ENCODE measurements at places on chromosomes 2 and 18.

- DNase-seq = no peak
Measured at GRCh38 chr2:233413559-233414272, 59.4 kb downstream of the DGKD start.

- no peak for DNase-seq
Measured at GRCh38 chr18:44897816-44898215, 217.1 kb downstream of the SETBP1 start.

DNA sequence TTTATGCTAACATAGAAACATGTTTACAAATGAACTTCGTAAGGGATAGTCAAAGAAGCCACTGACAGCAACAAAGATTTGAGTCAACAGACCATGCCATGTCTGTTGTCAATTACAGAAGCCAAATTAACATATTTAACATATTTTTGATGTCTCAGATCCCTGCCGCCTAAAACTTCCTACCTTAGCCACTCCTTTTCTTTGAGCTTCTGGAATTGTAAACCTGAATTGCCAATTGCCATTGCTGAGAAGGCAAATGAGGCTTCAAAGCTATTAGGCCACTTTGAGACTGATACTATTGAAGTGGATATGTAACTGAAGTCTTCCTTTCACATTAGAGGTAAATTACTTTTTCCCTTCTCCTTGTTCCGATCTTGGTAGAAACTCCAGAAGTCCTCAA, 66.0 kb upstream of the DSEL start:
- no peak for DNase-seq

DNA sequence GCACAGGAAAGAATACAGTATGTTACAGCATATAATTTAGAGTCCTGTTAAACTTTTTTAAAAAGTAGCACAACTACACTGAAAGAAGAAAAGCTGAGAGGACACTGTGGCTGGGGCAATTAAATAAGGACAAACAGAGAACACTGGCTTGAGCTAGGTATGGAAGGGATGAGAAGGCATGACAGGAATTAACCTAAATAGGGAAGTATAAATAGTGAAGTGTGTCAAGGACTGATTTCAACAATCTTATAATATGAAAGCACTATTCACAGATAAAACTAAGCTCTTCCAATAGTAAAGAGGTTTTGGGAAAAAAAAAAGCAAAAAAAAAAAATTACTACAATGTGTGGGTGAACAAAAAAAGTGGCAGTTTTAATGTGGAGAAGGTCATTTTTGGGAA, 45.5 kb downstream of the PPP3R1 start:
- no peak for DNase-seq

DNA sequence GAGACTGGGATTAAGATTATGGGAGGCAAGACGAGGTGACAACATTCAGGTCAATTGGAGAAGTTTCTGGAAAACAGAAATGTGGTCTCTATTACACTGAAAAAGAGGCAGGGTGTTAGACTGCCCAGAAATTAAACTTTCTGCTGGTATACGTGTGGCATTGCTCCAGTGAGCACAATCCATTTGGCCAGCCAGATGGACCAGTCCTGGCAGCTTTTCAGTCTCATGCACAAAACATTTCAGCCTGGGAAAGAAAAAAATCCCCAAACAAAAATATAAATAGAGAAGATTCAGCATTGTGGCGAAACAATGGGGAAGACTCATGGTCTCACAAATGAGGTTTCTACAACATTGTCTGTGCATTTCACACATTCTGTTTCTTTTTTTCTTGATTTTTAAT, 113.9 kb downstream of the HNMT start:
- no peak for DNase-seq

DNA sequence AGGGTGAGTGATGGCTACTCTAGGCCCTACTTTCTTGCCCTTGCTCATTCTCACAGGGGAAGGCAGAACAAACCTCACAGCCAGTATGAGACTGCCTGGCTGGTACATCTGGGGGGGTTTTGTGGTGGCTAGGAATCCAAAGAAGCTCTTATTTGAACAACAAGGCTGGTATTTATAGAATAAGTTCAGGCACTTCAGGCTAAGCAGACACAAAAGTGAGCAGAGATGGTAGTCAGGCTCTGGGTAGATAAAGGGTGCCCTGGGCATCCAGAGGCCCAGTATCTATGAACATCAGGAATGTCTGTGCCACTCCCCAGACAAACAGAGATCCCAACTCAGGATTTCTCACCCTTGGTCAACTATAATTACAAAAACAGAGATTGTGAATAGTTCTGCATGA, 57.2 kb upstream of the RTN4 start:
- DNase-seq = no peak

DNA sequence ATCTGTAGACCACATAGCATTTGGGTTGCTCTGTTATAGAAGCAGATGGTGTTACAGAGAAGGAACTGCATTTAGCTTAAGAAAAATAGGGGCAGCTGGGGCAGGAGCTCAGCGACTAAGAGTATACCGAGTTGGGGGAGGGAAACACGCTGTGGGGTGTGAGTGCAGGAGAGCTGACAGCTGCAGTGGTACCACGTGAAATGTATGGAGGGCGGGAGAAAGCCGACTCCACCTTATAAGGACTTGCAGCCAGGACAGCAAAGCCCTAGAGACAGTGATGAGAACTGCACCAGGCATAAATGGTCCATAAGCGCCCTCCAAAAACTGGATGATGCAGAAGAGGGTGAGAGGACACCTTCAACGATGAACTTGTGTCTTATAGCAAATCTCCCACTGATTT, 237.6 kb downstream of the PRKCE start:
- no peak for DNase-seq

GRCh38 chr2:137007938-137008337, 242.6 kb downstream of the THSD7B start:
- no peak for DNase-seq

DNA sequence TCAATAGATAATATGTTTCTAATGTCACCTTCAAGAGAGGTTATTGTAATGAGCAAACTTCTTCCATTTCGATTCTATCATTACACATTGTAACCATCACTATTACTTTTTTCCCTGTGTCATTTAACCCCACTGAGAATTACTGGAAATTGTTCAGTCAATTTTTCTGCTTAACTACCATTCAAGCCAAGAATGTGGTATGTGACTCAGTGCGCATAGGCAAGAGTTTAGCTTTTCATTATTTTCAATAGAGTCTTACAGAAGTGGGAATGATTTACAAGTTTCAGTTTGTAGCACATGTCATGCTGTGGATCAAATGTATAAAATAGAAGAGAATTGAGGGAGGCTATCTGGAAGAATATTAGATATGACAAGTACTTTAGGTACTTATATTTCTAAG, 34.3 kb upstream of the PIEZO2 start:
- DNase-seq = no peak

DNA sequence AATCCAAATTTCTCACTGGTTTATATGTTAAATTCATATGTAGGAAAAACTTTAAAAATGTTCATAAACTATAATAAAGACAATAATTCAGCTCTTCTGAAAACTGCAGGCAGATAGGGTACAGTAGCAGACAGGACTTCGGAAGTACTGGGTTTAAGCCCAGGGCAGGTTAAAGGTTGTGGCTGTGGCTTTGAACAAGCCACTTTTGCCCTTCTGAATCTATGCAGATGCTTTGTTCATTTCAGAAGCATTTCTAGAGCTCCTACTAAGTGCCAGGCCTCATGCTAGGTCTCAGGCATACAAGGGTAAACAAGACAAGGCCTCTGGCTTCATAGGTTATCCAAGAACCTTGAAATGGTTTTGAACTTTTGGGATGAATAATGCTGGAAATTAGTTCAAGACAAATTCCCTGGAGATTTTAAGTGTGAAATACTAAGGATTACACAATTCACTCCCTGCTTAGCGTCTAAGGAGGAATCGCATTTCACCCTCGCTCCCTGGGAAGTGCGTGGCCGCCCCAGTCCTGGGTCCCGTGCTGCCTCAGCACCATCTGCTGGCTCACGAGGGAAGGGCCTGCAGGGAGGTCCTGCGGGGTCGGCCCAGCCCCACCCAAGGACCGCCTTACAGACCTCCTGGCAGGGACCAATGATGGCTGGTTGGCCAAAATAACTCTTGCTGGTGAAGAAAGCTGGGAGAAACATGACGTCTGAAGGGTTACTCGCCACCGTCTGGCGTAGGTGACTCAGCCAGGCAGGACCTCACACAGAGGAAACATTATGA, 67.7 kb upstream of the L3MBTL4 start:
- no peak for DNase-seq

- no peak for DNase-seq
Measured at GRCh38 chr2:69674316-69674670, 30.8 kb upstream of the AAK1 start.

DNA sequence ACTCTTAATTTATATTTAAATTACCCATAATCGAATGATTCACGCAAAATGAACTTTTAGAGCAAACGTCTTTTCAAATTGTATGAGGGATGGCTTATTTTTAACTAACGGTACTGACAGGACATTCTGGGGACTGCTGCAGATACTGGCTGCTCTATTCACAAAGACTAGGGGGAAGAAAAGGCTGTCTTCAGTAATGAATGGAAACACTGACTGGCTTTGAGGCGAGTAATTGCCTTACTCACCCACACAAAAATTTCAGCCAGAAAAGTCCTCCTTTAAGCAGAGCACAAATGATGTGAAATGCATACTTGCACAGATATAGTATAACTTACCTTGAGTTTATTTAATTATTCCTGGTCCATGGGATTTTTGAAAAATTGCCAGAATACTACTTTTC, 852.6 kb downstream of the DPP10 start:
- DNase-seq = no peak

- no peak for DNase-seq
Measured at GRCh38 chr2:65382323-65382722, 50.1 kb downstream of the SPRED2 start.

DNA sequence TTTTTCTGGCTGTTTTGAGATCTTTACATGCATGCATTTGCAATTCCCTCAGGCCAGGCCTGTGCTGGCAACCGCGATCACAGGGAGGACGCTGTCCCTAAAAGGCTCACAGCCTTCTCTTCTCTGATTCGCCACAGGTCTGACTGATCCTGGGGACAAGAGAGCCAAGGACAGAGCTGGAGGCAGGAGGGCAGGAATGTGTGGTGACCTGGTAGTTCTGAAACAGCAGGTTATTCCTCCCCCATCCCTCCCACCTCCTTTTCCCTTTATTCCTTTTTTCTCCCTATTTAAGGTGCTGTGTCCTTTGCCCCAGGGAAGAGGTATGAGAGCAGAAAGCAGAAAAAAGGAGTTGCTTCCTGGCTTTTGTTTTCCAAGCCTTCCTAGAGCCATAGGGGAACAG, 21.9 kb downstream of the TMEM177 start:
- no peak for DNase-seq

DNA sequence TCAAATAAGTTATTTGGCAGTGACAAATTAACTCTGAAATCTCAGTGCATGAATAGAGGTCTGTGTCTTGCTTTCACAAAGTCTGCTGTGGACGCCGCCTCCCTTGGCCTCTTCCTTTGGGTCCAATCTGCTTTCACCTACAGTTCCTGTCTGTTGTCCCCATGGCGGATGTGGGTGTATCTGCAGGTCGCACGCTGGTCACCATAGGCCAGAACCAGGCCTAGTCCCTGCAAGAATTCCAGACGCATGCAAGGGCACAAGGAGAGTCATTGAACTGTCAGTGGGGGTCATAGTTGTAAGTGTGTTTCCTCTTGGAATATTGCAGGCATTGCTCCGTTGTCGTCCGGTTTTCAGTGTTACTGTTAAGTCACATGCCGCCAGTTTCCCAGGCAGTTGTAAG, 7.4 kb downstream of the SOCS6 start:
- no peak for DNase-seq

DNA sequence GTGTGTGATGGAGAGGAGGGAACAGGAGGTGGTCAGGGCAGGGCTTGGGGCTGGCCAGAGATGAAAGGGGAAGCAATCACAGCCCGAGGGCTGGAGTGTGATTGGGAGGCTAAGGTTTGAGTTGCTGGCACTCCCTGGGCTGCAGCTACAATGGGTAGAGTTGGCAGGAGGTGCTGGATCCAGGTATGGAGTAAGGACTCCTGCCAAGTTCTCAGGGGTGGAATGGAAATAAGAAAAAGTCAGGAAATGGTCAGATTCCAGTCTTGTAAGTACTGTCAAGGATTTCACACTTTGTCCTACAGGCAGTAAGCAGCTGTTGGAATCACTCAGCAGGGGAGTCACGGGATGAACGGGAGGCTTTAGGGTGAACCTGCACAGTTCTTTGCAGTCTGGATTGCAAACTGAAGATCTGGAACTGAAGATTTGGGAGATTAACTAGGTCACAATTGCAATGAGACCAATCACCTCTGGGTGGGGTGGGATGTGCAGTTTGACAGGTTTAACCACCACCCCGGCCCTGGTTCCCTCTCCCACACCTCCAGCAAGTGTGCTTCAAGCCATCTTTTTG, 10.9 kb upstream of the INPP5D start:
- no peak for DNase-seq

DNA sequence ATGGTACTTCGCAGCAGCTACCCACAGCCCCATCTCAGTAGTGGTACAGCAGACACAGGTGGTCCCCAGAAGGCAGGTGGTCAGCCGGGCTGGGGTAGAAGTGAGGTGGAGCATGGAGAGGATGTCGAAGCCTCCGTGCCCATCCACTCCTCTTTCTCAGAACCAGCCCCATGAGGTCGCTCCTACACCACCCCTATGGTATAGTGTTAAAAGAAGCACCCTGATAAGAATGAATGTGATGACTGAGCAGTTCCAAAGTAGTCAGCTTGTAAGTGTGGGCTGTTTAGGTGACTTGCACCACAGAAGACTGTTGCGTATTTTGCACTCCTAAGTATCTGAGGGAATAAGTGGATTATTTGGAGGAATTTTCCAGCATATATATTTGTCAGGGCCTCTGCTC, 111.3 kb downstream of the WDSUB1 start:
- no peak for DNase-seq

DNA sequence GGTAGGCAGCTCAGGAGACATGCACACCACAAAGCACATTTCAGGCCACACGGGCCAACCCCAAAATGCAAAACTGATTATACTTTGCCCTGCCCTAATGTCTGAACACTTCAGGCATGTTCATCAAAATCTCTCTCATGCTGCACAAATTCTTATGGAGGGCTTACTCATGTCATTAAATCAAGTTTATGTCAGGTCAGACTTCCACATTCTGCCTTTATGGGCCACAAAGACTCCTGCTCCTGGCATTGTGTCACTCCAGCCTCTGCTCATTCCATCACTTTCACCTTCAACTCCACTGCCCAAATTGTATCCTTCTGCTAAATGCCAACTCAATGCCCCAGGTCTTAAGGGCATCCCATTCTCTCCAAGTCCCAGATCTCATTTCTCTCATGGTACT, 9.2 kb downstream of the UXS1 start:
- no peak for DNase-seq

- no peak for DNase-seq
Measured at GRCh38 chr2:170189757-170190156, 11.8 kb downstream of the MYO3B start.

GRCh38 chr2:43100883-43101662, 125.3 kb downstream of the ZFP36L2 start:
- DNase-seq = no peak

- no peak for DNase-seq
Measured at GRCh38 chr2:219269362-219270054, 9.7 kb upstream of the DNAJB2 start.
